Stimulated activated CD4-positive, alpha-beta T cell treated with anti-CD3 and anti-CD28 coated beads, Interleukin-15, amount 100 ng/mL, for 48 hours (primary cell): ENCODE measurements at places on chromosomes 2 and 18.

GRCh38 chr18:76504749-76505148 lies 9.7 kb upstream of the ZNF516 start:
- DNase-seq: no peak

DNA sequence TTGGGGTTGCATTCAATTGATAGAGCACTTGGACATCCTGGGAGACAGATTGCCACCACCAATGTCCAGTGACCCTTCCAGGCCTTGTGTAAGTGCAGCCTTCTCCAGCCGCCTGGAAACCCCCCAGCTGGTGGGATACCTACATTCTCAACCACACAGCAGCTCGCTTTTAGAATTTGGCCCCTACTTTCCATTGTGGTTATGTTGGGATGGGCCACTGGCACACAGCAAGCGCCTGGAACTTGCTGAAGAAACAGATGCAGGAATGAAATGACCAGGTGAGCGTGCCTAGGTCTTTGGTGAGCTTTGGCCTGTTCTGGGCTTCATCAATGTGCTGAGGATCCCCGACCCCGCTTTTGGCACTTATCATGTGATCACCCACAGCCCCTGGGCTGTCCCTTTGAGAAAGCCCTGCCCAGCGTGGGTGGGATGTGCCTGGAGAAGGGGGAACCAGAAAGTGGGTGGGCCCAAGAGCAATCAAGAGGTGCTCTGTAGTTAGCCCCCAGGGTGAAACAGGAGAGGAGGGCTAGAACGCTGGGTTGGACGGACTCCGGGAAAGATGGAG lies 16.0 kb upstream of the NTSR2 start:
- no peak for DNase-seq

- DNase-seq: no peak
Observed at GRCh38 chr2:100031604-100032003, 110.8 kb downstream of the AFF3 start.

- DNase-seq: no peak
Observed at GRCh38 chr18:35029770-35030169, 11.4 kb upstream of the MAPRE2 start.

GRCh38 chr2:40470822-40471813 lies 19.2 kb upstream of the SLC8A1 start:
- DNase-seq: no peak

GRCh38 chr2:130796290-130796689 lies 40.4 kb upstream of the ARHGEF4 start:
- DNase-seq: no peak

DNA sequence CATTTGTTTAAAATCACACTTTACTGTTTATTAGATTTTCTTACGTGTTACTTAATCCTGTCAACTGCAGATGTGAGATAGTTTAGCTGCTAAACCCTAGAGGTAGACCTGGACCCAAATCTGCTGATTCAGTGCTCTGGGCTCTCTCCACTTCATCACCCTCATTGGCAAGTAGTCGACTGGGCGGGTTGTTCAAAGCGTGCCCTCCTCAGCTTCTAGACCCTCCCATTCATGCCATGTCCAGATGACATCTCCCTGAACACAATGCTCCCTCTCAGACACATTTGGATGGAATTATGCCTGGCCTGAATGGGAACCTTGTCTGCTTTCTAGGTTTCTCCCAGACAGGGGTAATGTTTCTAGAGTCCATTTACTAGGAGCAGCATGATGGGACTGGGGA lies 43.7 kb downstream of the RPIA start:
- DNase-seq: no peak
